NCI-H146 (cell line): ENCODE measurements at places on chromosomes 16 and 17.

DNA sequence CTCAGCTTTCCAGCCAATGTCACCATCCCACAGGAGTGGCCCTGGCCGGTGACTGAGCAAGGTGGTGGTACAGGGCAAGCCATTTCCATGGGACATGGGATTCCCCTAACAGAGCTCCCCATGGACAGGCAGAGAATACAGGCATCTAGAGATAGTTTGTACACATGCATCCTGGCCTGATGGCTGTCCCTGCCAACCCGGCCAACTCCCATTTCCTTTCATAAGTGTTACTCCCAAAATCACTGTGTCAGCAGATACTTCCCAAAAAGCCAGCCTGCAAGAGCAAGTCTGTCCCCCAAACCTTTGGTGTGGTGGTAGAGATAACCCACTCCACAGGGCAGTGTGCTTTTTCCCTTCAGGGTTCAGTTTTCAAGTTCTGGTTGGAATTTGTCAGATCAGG is 32.4 kb upstream of the SLC47A1 start:
- no peak for DNase-seq

GRCh38 chr16:28984619-28985135 is at the start of gene LAT:
LAT (plus strand) TSS chr16:28985052; CDS start chr16:28985418, 366 bp downstream.
- no peak for DNase-seq

DNA sequence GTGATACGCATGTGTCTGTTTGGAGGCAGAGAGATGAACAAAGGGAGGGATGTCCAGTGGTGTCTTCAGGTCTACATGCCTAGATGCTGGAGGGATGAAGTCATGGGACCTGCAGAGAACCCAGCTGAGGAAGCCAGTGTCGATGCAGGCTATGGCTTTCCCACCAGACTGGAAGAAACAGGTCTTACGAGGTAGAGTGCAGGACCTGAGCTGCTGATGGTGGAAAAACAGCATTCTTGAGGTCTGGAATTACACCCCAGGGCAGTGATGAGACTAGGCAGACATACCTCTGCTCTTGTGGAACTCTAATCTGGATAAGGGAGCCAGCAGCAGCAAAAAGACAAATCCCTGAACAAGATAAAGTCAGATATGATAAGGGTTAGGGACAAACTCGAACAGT is 37.4 kb downstream of the ARSG start:
- no peak for DNase-seq

DNA sequence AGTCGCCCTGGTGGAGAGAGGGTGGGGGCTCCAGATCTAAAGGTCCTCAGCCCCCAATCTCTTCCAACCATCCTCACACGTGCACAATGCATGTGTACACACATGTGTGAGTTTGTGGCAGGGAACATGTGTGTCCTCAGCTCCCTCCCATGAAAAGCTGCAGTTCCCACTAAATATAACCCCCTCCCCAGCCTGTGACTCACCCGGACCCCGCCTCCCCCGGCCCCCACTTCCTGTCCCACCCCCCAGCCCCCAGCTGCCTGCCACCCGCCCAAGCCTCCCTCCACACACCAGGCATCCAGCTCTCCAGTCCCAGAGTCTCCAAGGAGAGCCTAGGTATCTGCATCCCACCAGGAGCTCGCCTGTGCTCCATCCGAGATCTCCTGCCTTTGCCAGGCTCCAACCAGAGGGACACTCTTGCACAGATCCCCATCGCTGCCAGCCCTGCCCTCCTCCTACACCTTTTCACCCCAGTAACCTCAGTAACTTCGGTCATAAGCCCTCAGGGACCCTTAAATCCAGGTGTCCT is 3.9 kb downstream of the DLG4 start:
- DNase-seq = no peak

DNA sequence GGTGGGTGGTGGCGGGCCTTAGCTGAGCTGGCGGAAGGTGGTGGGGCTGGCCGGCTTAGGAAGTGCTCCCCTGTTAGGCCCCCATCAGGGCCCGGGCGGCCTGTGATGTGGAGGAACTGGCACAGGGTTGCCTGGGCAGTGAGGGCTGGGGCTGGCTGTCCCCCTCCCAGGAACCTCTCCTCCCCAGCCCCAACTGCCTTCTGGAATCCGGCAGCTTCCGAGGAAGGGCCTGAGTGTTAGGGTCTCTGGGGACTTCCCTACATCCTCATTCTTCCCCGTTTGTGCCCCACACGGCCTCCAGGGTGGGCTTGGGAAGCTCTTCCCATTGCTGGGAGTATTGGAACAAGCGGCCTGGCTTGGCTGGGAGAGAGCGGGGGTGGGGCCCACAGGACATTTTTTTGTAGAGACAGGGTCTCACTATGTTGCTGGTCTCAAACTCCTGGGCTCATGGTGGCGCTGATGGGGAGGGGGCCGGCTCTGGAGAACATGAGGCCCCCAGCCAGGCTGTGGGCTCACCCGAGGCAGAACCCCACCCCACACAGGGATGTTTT is 89.9 kb upstream of the CIBAR2 start:
- DNase-seq = no peak

GRCh38 chr16:55502801-55503366 is 6.0 kb upstream of the LPCAT2 start:
- no peak for DNase-seq

- DNase-seq = no peak
These were observed 16.9 kb downstream of the MAP3K3 start for GRCh38 chr17:63639125-63639524.

GRCh38 chr17:17447264-17447663 is 29.5 kb upstream of the MED9 start:
- DNase-seq = no peak

DNA sequence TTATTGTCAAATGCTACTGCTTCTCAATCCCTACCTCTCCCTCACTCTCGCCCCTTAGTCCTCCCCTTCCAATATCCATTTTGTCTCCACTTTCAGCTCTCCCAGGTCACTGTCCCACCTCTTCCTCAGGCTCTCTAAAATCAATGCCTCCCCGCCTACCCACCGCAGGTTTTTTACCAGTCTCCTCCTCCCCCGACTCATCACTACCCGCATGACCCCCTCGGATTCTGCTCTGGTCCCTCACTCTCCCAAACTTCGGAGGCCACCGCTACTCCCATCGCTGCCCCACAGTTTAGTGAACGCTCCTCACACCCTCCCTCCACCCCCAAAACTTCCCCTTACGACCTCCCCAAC is 513 bp downstream of the CRLF3 start:
- DNase-seq = peak; percentile 40

GRCh38 chr16:7689234-7689633 is 356.6 kb downstream of the RBFOX1 start:
- no peak for DNase-seq

GRCh38 chr16:22014271-22014873 is 6.5 kb downstream of the MOSMO start:
- no peak for DNase-seq

DNA sequence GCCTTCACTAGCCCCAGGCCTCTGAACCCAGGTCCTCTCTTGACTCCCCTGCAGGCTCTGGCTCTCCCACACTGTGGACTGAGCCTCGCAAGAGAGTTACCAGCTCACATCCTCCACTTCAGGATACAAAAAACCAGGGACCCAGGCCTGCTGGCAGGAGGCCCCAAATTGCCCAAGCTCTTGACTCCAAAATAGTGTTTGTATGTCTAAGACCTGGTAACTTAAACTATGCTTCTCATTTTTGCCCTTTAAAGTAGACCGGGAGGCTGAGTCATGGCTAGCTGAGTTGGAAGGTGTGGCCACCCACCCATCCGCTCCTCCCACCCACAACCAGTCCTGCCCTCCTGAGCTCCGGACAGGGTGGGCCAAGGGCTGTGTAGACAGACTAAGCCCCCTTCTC is 250.0 kb downstream of the SOX9 start:
- DNase-seq = no peak

- no peak for DNase-seq
These were observed 109.2 kb downstream of the ZNF778 start for GRCh38 chr16:89326721-89327120.

DNA sequence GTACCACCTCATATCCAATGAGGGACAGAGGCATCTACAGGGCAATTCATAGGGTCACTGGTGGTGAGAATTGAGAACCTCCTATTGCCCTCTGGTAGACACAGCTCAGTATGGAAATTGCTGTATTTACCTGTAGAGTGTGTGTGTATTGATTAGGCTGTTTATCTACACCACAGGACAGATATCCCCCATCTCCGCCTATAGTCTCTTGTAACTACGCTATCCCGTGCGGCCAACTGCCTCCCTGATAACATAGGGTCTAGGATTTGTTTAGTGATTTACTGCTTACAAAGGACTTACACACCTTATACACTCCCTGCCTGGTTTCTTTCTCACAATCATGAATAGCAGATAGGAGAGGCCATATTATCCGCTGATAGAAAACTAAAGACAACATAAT is 1.7 kb upstream of the STAT3 start:
- peak; percentile 71 for DNase-seq

DNA sequence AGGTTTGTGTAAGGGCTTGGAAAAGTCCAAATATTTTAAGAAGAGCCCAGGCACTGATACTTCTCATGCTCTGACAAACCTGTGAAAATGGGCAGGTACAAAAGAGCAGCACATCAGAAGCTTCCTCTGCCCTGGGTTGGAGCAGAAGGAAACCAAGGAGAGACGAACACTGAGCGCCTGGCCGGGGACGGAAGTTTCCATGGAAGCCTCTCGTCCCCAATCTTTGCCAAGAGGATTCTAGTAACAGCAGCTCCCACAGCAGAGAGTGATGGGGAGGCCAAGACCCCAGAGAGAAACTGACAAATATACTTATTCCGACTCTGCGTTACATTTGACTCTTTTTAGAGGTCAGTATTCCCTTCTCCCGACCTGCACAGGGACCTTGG is 268.5 kb downstream of the C16orf95 start:
- DNase-seq = no peak

DNA sequence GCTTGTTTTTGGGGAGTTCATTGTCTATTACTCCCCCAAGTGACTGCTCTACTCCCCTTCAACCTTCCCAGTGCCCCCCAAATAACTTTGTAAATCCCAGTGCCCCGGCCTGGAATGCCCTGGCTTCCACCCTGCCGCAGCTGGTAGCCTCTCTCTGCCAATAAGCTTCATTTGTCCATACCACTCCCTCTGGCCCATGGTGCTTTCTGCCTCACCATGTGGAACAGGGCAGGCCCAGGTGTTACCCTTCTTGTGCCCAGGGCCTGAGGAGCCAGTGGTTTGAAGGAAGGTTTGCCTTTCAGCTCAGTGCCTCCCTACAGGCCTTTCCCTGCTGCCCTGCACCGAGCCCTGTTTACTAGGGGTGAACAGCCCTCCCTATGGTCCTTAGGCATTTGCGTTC is 134.2 kb downstream of the AATF start:
- DNase-seq = no peak

DNA sequence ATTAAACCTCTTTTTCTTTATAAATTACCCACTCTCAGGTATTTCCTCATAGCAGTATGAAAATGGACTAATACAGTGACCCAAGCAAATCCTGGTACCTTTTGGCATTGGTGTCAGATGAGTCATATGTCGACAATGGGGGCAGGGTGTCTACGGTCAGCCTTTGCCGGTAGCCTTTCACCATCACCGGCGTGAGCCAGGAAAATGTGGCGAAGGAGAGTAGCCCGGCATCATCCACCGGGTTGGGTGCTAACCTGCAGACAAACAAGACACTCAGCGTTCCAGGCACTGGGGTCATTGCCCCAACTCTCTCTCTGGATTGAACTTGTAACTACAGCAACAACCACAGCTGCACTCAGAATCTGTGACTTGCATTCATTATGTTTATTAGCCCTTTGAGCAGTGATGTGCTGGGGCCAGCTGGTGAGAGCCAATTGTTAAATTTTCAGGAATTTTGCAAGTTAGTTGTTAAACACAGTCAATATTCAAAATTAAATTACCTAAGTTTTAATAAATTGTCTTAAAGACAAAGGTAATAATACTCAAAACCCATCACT is 11.9 kb downstream of the ABCC12 start:
- no peak for DNase-seq

GRCh38 chr17:73595479-73595878 is 48.8 kb downstream of the SDK2 start:
- peak; percentile 37 for DNase-seq

DNA sequence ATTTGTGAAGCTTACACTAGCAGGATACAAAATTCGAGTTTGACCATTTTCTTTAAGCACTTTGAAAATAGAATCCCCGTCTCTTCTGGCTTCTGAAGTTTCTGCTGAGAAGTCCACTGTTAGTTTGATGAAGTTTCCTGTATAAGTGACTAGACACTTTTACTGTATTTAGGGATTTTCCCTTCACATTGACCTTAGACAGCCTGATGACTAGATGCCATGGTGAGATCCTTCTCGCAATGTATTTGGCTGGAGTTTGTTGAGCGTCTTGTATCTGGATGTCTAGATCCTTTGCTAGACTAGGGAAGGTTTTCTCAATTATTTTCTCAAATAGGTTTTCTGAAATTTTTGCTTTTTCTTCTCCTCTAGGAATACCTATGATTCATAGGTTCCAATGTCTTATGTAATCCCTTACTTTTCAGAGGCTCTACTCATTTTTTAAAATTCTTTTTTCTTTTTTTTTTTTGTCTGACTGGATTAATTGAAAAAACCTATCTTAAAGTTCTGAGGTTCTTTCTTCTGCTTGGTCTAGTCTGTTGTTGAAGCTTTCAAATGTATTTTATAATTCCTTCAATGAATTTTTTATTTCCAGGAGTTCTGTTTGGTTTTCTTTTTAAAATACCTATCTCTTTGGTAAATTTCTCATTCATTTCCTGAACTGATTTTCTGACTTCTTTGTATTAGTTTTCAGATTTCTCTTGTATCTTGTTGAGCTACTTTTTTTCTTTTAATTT is 63.7 kb upstream of the ABCC11 start:
- DNase-seq = no peak

- DNase-seq = peak; percentile 71
These were observed 2.7 kb upstream of the HES7 start for GRCh38 chr17:8126491-8127066.

GRCh38 chr17:8806926-8807550 is 7.9 kb upstream of the MFSD6L start:
- DNase-seq = no peak

DNA sequence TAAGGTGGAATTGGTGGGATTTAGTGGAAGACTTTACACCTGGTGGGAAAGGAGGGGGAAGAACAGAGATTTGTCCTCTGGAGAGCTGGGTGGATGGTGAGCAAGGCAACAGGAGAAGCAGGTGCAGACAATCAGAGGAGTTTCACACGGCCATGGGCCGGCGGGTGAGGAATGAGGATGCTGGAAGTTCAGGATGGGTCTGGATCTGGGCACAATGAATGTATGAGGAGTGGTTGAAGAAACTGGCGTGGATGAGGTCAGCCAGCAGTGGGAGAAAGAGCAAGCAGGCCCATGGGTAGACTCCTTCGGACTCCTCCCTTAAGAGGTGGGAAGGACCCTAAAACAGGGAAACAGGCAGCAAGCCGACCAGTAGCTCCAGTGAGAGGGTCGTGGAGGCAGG is 10.1 kb upstream of the MNT start:
- no peak for DNase-seq

DNA sequence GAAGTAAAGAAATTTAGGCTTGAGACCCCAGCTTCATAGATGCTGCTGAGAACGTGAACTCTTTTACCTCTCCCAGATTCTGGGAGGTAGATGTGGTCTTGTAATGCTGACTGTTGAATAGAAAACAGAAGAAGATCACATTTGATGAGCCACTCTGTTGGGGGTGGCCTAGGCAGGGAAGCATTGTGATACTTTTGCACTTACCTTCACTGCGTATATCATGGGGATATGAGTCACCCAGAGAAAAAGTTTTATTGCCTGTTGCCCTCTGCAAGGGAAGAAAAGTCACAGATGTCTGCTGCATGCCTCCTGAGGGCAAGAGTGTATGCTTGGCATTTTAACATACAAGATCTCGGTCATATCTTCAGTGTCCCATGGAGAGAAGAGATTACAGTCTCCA is 365.4 kb downstream of the SNX29 start:
- no peak for DNase-seq

GRCh38 chr17:67137860-67138259 is 93.5 kb downstream of the CACNG1 start:
- DNase-seq = no peak

- no peak for DNase-seq
These were observed 22.2 kb upstream of the C17orf107 start for GRCh38 chr17:4877089-4877488.
